ENCODE measurements at places on chromosomes 1 and 21. TPM values are rescaled to one million over a fixed set of nuclear protein-coding genes. Genes with fewer than 3 reads are reported as not detected.

The LCA5L gene
- not detected for total RNA-seq

The INSRR gene
- 0.08 TPM for total RNA-seq

The E2F2 gene
- 53.4 TPM for total RNA-seq

The OLIG2 gene
- total RNA-seq: not detected

The HNRNPR gene
- total RNA-seq: 163 TPM

The DPYD gene
- 76.8 TPM for total RNA-seq

The MAP3K7CL gene
- total RNA-seq: 6.9 TPM

The MRPL24 gene
- 44.1 TPM for total RNA-seq

The PCP4L1 gene
- 0.71 TPM for total RNA-seq

The IRF6 gene
- 0.86 TPM for total RNA-seq

The SSU72 gene
- 107 TPM for total RNA-seq

The SPRR1A gene
- total RNA-seq: not detected

The CELA3B gene
- not detected for total RNA-seq

The GPR52 gene
- total RNA-seq: 1.3 TPM

Data from activated naive CD4-positive, alpha-beta T cell treated with anti-CD3 and anti-CD28 coated beads, Interleukin-2, amount 10 ng/mL, durations not matched to agents 5 hours and 36 hours (primary cell).